ENCODE measurements at places on chromosomes 16 and 17.

DNA sequence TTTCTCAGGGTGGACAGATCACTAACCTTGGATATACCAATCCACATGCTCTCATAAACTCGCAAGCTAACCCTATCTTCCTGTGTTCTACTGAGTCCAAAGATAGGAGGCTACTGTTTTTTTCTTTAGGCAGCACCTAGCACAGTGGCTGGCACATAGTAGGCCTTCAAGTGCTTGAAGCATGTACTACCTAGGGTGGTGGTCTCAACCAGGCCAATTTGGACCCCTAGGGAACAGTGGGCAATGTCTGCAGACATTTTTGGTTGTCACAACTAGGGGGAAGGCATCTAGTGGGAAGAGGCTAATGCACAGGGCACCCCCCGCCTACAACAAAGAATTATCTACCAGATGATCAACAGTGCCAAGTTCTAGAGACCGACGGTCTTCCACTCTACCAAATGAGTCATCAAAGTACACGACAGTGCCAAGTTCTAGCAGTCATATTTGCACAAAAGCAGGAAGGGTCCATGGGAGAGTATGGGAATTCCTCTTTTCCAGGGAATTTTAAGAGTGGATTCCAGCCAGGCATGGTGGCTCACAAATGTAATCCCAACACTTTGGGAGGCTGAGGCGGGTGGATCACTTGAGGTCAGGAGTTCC lies 390.3 kb downstream of the SLC39A11 start:
- DNase-seq = no peak

DNA sequence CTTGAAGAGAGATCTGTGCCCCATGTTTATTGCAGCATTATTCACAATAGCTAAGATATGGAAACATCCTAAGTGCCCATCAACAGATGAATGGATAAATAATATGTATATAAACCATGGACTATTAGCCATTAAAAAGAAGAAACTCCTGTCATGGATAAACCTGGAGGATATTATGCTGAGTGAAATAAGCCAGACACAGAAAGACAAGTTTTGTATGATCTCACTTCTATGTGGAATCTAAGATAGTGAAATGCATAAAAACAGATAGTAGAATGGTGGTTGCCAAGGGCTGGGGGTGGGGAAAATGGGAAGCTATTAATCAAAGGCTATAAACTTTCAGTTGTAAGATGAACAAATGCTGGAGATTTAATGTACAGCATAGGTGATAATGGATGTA lies 19.9 kb upstream of the HEATR6 start:
- no peak for DNase-seq

GRCh38 chr16:5571446-5571845 lies 473.9 kb upstream of the EEF2KMT start:
- DNase-seq = no peak

DNA sequence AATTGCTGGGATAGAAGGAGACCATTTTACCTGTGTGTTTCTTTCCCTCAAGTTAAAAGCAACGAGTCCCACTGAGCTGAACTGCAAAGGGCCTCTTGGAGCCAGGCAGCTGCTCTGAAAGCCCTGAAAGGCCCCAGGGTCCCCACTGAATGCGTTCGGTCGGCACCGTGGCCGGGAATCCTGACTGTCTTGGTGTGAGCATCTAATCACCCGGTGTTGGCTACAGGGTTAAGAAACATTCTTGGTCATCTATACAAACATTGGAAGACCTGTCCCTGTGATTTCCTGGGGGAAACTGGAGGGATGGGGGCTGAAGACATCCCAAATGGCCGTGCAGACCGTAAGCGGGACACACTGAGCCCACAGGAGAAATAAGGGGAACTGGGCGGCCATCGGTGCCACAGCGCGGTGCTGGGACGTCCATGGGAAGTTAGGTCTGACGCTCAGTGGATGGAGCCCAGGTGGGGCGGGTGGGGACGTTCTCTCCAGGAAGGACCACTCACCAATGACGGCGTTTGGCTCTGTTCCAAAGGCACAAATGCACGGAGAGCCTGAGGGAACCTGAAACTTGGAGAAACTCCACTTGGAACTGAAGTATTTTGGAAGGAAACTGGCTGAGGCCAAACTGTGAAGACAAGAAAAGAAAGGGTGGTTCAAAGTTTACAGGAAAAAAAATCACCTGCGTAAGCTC lies 32.1 kb downstream of the WDR45B start:
- no peak for DNase-seq

GRCh38 chr17:65931246-65932149 lies 260.4 kb downstream of the CEP112 start:
- DNase-seq = no peak

DNA sequence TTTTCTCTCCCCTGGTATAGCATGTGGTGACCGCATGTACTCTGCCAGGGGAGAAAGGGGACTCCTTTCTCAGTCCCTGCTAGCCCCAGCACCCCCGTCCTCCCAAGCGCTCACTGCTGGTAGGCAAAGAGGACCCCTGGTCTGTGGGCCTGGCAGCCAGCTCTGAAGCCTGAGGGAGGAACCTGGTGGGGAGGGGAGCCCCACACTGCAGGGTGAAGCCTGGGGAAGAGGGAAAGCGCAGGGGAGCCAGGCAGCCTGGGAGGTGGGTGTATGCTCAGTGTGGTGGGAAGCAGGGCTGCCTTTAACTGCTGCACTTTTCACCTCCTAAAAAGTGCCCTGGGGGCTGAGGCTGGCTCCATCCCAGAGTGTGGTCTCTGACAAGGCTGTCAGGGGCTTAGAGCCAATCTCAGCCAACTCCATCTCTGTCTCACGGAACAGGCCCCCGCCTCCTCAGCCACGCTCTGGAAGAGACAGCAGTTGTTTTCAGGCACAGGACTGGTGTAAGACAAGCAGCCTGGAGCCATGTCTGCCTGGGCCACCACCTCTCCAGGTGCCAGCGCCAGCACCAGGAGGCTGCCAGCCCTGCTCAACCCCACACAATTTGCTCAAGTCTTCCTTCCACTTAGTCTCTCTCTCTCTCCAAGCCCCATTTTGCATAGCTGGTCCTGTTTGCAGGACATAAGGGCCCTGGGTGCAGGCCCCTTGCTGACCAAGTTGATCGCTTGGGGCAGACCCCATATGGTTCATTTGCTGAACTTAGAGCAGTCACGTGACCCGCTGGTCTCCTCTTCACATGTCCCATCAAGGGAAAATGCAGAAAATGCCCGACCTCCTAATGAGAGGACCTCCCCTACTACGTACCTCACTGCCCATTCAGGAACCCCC lies 14.7 kb upstream of the TBX2 start:
- no peak for DNase-seq

GRCh38 chr17:79454826-79455225 lies 156.0 kb downstream of the RBFOX3 start:
- DNase-seq = no peak

DNA sequence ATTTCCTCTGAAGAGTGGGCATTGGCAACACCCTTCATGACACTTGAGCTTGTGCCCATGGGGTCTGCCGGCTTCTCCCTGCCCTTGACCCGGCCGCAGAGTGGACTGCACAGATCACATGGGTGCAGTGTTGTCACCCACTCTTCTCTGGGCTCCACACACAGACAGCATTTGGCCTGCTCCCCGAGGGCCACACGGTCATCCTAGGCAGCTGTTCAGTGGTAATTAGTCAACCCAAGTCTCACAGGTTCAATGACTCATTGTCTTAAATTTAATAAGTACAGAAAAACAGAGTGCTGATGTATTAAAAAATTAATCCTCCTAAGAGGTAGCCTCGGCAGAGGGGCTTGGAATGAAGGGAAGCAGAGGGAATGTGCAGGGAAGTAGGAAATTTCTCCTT lies 204.8 kb downstream of the MSI2 start:
- no peak for DNase-seq

DNA sequence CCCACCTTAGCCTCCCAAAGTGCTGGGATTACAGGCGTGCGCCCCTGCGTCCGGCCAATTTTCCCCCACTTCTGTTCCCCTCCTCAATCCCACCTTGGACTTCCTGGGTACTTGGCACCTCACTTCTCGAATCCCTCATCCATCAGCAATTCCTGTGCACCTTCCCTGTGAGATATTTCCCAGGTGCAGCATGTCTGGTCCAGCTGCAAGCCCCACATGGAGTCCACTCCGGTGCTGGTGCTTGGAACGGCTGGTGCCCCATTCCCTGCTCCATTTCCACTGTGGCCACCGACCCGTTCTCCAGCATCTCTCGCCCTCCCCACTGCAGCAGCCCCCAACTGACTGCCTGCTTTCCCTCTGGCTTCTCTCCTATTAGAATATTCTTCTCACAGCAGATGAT lies 35.3 kb downstream of the NOL11 start:
- DNase-seq = no peak

GRCh38 chr16:66255647-66256046 lies 110.8 kb upstream of the CDH5 start:
- DNase-seq = no peak

DNA sequence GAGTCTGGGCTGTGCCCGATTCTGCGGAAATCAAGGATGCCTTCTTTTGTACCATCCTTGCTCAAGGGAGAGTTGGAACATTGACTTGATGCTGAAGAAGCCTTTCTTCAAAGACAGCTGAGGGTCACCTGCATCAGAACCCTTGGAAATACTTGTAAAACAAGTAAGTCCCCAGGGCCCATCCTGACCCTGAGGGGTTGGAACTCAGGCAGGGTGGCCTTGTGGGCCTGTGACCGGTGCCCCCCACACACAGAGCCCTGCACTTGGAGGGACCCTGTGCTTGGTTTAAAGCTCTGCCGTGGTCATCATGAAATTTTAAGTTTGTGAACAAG lies 56.9 kb downstream of the WIPI1 start:
- DNase-seq = no peak

- DNase-seq = no peak
Measured at GRCh38 chr17:40532520-40533253, 31.3 kb upstream of the TNS4 start.

DNA sequence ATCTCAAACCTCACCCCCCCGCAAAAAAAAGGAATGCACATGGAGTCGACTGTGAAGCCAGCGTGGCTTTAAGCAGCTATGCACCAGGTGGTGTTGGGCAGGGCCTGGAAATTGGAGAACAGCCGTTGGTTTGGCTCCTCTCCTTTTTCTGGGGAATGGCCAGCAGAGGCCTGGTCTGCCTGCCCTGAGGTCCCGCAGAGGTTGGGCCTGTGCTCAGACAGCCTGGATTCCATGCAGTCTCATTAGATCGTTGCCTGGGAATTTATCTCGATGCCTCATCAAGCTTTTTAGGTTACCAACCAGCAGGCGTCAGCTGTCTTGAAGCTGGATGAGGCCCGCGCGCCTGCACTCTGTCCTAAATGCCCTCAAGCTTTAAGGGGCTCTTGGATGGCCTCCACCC lies 9.8 kb downstream of the SLC12A3 start:
- peak; percentile 47 for DNase-seq

Data from choroid plexus epithelial cell (primary cell).